ENCODE measurements at places on chromosomes 13 and 19.

DNA sequence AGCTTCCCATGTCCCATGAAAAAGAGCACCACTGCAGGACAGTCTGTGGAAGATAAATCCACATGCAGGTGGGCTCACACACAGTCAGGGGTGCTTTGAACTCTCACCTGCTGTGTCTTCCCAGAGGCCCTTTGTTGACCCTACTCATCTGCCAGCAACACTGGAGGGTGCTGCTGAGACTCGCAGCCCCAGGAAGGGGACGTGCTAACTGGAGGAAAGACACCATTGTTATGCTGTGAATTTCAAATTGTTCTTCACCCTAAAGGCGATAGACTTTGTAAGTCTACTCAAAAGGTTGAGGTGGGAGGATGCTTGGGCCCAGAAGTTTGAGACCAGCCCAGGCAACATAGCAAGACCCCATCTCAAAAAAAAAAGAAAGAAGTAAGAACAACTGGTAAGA is 107.3 kb upstream of the SERP2 start:
- no peak for DNase-seq

DNA sequence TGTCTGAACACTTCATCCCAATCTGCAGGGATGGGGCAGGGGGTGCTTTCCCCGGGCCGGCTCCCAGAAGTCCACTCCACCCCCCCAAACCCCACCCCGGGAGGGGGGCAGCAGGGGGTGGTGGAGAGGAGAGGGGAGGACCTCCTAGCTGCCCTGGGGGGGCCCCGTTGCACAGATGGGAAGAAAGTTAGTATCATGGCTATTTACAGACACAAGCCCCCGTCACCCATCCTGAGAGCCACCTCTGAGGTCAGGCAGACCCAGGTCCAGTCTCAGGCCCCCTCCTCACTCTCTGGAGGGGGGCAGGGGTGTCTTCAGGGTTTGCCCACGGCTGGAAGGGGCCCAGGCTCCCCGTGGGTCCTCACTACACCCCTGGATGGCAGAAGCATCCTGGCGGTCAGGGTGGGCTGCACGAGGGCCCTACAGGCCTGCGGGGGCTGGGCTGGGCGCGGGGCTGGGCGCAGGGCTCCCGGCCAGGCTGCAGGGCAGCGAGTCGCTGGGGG is 5.8 kb upstream of the REXO1 start:
- DNase-seq = no peak

DNA sequence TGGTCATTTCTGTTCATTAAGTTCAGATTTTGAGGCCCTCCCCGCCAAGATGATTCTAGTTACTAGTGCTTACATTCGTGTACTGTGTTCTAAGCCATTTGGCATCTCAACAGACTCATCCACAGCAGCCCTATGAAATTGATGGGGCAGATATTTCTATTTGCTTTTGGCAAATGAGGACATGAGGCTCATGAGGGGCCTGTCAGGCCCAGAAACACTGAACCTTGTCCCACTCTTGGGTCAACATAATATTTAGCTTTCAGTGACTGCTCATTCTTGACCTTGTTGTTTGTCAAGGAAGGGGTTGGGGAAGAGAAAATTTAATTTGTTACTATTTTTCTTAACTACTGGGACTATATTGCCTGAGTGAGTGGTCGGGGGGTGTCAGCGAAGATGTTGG is 92.3 kb upstream of the RNF113B start:
- no peak for DNase-seq

GRCh38 chr13:111572956-111573761 is 252.7 kb downstream of the TEX29 start:
- DNase-seq = no peak

GRCh38 chr13:110492679-110493593 is 68.6 kb downstream of the RAB20 start:
- DNase-seq = no peak

GRCh38 chr13:98157609-98158008 is 14.7 kb downstream of the FARP1 start:
- DNase-seq = no peak

- no peak for DNase-seq
These were observed 9.3 kb downstream of the NHLRC3 start for GRCh38 chr13:39047560-39047959.

DNA sequence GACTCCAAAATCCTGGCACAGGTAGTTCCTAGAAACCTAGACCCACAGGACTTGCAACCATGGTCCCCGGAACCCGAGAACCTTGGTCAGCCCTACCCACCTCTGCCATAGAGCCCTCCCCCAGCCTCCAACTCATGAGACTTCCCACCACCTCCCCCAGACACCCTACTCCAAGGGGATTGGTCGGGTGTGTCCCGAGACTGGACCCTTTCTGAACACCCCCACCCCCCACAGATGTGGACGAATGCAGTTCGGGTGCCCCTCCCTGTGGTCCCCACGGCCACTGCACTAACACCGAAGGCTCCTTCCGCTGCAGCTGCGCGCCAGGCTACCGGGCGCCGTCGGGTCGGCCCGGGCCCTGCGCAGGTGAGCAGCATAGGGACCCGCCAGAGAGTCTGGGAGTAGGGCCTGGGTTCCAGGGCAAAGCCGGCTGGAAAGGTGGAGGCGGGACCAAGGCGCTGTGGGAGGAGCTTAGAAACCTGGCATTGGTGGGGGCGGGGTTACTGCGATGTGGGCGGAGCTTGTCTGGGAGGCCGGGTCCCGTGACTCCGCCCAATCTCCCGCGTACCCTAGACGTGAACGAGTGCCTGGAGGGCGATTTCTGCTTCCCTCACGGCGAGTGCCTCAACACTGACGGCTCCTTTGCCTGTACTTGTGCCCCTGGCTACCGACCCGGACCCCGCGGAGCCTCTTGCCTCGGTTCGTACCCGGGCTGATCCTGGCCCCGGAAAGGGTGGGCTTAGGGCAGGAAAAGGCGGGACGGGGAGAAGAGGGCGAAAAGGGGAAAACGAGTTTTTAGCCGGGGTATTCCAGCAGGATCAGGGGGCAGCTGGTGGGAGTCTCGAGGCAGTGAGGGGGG is 11.9 kb downstream of the LTBP4 start:
- peak; percentile 70 for DNase-seq

GRCh38 chr19:43618921-43619261 is 538 bp downstream of the ZNF428 start:
- no peak for DNase-seq

DNA sequence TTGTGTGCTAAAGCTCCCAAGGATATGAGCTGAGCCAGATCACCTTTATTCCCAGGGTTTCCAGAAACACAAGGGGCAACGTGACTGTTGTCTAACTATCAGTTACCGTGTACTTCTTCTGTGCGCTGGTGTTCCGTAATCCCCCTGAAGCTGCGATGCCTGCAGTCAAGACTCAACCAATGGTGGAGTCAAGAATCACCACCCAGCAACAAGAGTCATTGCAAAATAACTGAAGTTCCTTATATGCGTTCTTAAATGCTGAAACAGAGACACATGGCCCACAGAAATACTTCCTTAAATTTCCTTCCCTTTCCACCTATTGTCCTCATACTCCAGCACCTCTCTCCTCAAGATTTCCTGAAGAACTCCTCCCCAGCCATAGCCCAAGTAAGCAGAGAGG is 200.2 kb downstream of the KATNAL1 start:
- no peak for DNase-seq

GRCh38 chr13:109272595-109273325 is 513.6 kb downstream of the IRS2 start:
- no peak for DNase-seq

DNA sequence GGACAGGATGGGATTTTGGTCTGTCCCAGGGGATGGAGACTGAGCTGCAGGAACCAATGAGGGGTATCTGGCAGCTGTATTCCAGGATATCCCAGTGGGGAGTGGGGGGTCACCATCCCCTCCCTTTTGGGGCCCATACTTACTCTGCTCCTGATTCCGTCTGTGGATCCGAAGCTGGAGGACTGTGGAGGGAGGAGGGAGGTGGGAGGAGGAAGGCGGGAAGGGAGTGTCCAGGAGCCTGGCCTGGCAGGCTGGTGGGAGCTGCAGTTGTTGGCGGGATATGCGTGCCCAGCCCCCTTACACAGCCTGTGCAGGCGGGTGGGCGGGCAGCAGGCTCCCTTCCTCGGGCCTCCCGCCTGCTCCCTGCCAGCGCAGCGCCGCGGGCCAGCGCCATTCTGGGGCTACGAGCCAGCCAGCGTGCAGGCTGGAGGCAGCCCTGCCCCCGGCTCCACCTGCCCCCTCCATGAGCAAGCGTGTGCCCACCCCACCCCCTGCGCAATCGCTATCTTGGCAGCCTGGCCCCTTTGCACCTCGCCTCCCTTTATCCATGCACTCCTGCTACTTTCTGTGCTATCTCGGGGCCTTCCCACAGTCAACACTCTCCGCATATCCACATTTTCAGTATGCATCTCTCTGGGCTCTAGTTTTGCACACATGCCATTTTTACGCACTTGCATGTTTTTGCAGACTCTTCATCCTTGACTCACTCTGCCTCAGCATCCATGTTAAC is 2.8 kb downstream of the MAMSTR start:
- peak; percentile 94 for DNase-seq

GRCh38 chr19:31054430-31054829 is 294.8 kb downstream of the TSHZ3 start:
- DNase-seq = peak; percentile 48

DNA sequence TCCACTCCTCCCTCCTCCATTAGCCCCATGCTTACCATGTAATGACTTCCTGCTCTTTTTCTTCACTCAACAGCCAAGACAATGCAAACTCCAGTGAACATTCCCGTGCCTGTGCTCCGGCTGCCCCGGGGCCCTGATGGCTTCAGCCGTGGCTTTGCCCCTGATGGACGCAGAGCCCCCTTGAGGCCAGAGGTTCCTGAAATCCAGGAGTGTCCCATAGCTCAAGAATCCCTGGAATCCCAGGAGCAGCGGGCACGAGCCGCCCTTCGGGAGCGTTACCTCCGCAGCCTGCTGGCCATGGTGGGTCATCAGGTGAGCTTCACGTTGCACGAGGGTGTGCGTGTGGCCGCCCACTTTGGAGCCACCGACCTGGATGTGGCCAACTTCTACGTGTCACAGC is 2.9 kb upstream of the PPP1R37 start:
- no peak for DNase-seq

- DNase-seq = no peak
These were observed 172.4 kb downstream of the SLC7A1 start for GRCh38 chr13:29423050-29423449.

GRCh38 chr19:682678-683320 is 6.6 kb downstream of the FSTL3 start:
- DNase-seq = no peak

GRCh38 chr13:87536499-87536898 is 134.7 kb upstream of the SLITRK5 start:
- no peak for DNase-seq

DNA sequence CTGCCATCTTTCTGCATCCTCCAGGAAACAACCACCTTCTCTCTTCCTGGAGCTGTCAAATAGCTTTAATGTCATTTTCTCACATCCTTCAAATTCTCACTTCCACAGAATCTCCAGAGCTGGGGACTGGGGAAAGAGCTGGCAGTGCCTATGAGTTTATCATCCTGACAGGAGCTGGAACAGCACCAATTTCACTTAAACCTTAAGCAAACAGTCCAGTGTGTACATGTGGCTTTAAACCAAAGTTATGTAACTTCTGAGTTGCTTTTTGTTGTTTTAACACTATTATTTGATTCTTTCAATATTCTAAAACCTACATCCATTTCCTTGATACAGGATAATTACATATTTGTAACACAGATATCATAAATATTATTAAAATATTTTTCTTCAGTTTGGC is 331.5 kb upstream of the ARGLU1 start:
- no peak for DNase-seq

DNA sequence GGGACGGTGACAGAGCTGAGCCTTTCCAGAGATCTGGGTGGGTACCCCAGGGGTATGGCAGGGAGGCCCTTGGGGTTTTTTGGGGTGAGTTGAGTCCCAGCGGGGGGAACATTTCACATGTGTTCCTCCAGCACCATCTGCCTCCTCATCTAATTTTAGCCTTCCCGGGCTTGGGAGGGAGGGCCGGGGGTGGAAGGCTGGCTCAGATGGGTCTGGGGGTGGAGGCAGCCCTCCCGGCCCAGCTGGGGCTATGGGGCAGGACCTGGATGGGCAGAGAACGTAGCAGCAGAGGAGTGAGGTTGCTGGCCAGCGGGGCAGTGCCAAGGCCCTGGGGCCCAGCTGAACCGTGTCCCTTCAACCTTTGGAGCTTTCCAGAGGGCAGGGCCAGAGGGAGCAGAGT is 23.5 kb downstream of the ADGRL1 start:
- no peak for DNase-seq

DNA sequence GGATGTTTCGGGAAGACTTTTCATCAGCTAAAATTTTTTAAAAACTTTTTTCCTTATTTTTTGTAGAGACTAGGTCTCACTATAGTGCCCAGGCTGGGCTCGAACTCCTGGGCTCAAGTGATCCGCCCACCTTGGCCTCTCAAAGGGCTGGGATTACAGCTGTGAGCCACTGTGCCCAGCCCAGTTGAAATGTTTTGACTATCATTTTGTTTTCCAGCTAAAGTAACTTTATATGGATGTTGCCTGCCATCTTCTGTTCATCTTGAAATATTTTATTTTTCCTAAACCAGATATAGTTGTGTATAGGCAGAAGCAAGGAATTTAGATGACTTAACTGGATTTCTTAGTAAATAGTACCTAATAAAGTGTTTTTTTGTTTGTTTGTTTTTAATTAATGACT is 7.0 kb downstream of the CAB39L start:
- DNase-seq = peak; percentile 46

GRCh38 chr13:30224732-30225131 is 82.6 kb downstream of the KATNAL1 start:
- DNase-seq = no peak

DNA sequence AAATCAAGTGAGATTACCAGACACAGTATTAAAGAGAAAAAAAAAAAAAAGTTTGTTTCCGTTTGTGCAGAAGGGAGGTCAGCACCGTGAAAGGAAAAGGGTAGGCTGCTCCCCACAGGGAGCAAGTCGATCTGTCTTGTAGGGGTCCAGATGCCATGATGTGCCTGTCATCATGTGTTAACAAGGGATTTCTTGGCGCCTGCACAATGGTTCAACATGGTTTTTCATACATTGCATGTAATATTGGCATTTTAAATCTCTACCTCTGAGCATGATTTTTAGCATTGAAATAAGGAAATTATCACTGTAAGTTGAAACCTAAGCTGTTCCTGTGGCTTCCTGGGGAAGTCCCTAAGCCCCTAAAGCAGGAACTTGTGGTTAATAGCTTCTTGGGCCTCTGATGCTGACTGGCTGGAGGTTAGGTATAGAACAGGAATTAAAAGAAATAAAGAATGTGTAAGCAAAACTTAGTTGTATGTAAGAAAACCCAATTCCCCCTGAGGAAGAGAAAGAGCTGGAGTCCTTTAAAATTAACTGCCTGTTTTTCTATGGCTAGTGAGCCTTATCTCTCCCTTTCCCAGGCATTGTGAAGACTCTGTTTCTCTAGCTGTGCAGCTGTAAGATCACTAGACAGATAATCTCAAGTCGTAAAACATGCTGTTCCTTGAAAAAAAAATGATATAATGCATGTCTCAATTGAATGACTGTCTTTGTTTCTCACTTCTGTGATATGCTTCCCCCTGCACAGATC is 7.4 kb upstream of the FCGBP start:
- no peak for DNase-seq

GRCh38 chr19:41123716-41124294 is 9.6 kb downstream of the CYP2F1 start:
- DNase-seq = no peak

All from femur (tissue), 1 donor.